ENCODE measurements at places on chromosomes 4 and X.
A peak's percentile ranks its signal among the peaks of the same experiment; 100 is the strongest.

GRCh38 chr4:35934320-35934981 lies 309.9 kb downstream of the ARAP2 start:
- peak; percentile 5 for DNase-seq

GRCh38 chrX:12378706-12379105 lies 240.4 kb downstream of the FRMPD4 start:
- DNase-seq = no peak

- no peak for DNase-seq
These were observed 33.7 kb downstream of the ARHGAP24 start for GRCh38 chr4:85508654-85509053.

- no peak for DNase-seq
These were observed 248.6 kb upstream of the JADE1 start for GRCh38 chr4:128560754-128561495.

GRCh38 chr4:40675166-40675565 lies 45.5 kb upstream of the RBM47 start:
- DNase-seq = no peak

- DNase-seq = no peak
These were observed 158.6 kb downstream of the STPG2 start for GRCh38 chr4:97984545-97985131.

- DNase-seq = no peak
These were observed 23.7 kb upstream of the MSANTD1 start for GRCh38 chr4:3225071-3225850.

- DNase-seq = no peak
These were observed 41.7 kb downstream of the KDM6A start for GRCh38 chrX:44914532-44915198.

- DNase-seq = no peak
These were observed 15.5 kb downstream of the UBA6 start for GRCh38 chr4:67685532-67685859.

DNA sequence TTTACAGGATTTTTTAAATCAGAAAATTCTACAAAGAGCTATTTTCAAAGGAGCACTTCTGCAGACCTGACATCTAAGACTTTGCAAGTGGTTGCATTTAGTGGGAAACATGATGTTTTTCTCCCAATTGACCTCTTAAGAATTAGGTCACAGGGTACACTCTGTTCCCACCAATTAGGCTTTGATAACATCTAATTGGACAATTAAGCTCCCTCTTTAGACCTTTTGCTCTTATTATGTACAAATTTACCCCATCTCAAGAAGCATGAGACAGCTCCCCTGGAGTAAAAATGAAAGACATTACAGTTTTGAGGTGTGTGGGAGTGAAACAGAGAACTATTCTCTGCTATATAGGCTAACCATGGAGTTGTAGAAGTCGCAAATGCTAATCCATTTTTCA lies 31.8 kb upstream of the AGA start:
- DNase-seq = no peak

GRCh38 chr4:179110356-179110755 lies 1668.1 kb upstream of the AGA start:
- DNase-seq = no peak

DNA sequence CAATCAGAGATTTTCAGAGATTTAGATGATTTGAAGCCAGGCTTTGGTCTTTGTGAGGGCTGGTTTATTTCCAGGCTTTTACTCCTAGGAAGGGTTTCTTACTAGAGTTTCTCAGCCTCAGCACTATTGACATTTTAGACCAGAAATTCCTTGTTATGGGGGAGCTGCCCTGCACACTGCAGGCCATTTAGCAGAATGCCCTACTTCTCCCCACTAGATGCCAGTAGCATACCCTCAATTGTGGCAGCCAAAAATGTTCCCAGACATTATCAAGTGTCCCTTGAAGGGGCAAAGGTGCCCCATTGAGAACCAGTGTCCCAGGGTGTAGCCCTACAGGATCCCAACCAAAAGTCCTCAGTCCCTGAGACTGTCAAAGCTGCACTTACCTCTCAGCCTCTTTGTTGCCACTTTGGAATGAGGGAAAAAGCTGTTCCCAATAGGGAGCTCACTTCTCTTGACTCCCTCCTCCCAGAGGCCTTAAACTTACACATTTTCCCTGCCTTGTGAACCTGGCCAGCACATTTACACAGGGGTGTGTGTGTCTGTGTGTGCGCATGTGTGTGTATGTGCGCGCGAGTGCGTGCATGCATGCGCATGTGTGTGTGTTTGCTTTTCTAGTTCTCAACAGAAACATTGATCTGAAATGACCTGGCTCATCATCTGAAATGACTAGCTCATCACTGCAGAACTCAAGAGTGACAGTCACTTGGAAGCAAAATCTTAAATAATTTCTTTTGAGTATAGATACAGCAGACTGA lies 231.4 kb downstream of the QDPR start:
- DNase-seq = no peak

- DNase-seq = no peak
These were observed 70.8 kb upstream of the GPM6A start for GRCh38 chr4:175882891-175883290.

DNA sequence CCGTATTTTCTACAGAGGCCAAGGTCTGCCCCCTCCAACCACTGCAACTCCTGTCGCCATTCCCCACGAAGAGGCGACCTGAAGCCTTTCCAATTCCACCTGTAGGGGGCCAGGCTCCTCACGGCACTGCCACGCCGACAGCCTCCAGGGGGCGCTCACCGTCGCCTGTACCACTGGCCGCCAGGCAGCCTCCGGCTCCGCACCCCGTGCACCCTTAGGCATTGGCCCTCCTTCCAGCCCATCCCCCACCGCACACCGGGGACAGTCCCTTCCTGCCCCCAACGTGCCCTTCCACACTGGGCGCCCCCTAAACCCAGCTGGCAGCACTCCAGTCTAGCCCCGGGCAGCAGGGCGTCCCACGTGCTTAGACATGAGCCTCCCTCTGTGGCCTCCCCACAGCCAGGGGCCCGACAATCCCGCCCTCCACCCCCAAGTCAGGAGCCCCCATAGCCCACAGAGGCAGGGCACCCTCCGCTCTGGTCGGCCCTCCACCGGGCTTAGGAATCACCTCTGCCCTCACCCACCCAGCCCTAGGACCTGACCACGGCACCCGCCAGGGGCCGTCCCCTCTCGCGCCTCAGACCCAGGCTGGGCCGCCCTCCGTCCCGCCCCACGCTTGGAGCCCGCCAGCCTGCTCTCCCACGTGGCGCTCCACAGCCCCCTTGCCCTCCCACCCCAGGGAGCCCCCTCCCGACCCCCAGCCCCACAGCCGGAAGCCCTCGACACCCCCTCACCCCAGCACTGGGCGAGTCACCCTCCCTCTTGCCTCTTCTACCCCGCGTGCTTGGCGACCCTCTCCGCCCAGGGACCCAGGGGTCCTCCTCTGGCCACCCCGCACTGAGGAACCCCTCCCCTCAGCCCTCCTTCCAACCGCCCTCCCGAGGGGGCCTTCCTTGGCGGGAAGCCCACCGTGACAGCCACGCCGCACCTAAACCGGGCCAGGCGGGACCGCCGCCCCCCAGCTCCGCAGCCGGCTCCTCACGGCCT lies 711 bp downstream of the PNMA6E start:
- peak; percentile 39 for DNase-seq

DNA sequence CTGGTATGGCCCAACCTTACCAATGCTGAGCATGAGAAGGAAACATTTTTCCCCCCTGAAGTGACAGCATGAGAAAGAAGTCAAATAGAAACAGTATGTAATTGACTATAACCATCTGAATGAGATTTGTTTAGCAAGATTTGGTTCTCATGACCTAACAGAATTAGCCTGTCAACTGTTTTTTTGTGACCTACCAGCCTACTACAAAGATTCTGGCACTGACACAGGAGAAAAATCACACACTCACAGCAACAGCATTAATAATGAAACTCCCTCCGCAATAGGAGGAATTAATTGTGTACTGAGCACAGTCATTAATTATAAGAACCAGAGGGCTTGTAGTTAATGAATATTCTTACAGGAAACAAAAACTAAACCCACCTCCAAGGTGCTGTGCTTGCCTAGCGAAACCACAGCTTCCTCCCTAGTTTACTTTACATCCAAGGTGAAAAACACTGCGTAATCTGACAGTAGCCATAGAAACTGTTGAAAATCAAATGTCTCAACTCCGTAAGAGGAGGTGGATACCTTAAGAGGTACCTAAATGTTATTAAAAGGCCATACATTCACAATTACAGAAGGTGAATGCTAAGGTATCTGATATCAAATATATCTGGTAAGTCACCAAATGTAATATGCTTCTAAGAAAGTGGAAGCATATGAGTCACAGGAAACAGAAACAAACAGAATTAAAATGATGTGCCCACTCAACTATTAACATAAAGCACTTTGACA lies 34.9 kb downstream of the MMRN1 start:
- peak; percentile 66 for DNase-seq

DNA sequence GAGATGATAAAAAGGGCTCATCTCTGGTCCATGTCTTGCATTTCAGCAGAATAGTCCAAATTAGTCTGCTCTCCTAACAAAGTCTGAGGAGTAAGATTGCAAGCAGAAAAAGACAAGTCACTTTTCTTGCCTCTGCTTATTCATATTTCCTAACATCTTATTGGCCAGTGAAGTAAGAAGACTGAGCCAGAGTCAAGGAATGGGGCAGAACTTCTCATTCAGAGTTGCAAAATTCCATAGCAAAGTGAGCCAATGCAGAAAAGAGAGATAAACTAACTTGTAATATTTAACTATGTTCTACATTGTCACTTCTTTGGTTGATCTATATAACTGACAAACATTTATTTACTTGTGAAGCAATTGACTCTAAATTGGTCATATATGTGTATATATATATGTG lies 2304.0 kb downstream of the ARAP2 start:
- no peak for DNase-seq

DNA sequence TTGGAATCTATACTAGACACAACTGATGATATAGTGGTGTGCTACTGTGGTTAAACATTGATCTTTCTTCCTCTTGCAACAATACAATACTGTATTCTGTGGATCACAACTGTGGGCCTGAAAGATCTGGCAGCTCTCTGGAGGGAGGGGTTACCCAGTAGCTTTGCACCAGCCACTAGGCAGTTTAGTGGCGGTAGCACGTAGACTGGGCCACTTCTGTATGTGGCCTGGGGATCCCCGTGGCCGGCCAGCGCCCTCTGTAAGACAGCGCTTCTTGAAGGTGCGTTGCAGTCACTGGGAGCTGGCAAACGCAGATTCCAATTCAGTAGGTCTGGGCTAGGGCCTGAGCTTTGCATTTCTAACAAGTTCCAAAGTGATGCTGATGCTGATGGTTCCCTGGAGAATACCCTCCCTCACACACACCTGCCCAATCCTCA lies 168.6 kb downstream of the MGST2 start:
- no peak for DNase-seq

DNA sequence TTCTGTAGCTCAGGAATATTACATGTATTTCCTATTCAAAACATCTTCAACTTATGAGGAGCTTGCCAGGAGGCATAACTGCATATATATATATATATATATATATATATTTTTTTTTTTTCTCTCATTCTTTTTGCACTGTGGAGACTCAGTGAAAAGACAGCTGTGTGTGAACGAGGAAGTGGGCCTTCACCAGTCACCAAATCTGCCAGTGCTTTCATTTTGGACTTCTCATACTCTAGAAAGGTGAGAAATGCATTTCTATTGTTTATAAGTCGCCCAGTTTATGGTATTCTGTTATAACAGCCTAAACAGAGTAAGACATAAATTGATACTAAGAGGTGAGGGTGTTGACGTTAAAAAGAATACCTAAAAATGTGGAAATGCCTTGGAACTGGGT lies 710.6 kb downstream of the TRAM1L1 start:
- no peak for DNase-seq

- peak; percentile 5 for DNase-seq
These were observed 1.6 kb upstream of the LIN54 start for GRCh38 chr4:83012200-83012686.

DNA sequence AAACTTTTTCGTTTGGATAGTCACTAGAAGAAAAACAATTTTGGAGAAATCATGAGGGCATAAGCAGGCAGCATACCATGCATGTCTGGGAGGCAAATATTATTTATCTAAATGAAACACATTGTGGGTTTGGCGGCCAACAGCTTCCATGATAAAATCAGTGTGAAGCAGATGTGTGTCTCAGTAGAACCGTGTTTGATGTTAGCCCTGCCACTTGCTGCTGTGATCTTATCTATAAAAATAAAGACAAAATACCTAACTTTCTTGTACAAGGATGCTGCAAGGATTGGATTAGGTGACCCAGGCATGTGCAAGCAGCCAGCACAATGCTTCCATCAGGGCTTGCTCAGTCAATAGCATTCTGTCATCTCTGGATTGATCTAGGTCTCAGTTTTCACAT lies 341.4 kb downstream of the PACRGL start:
- no peak for DNase-seq

GRCh38 chr4:41548305-41548880 lies 10.4 kb downstream of the LIMCH1 start:
- no peak for DNase-seq

GRCh38 chr4:135838889-135839288 lies 1637.3 kb upstream of the PABPC4L start:
- DNase-seq = no peak

- DNase-seq = no peak
These were observed 160.1 kb upstream of the GYPA start for GRCh38 chr4:144300616-144301015.

DNA sequence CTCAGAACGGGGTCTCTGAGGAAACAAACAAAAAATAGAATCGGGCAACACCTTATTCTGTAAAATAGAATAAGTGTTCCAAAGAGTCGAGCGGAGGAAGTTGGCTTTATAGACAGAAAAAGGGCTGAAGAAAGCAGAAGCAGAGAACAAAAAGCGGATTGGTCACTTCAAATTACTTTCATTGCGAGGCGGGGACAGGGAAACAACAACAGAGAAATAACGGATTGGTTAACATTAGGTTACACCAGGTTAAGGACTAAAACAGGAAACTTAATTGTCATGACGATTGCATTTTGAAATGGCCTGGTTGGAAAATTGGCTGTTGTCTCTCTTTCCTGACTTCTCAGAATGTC lies 433 bp upstream of the COQ2 start:
- peak; percentile 46 for DNase-seq

DNA sequence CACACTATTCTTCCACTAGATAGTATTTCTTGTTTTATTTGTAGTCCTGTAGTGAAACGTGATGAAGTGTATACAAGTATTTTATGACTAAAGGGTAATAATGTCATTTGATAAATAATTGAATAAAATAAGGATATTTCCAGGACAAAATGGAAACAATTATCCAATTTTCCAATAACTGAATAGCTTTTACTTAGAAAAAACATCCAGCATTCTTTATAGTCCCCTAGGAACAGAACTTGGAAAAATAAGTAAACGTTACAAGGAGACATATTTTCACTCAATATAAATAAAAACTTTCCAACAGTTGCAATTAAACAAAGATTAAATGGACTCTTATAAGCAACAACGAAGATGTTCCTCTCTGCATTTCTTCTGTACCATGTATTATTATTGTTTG lies 566.0 kb downstream of the TMA16 start:
- DNase-seq = no peak

- no peak for DNase-seq
These were observed 9.5 kb upstream of the ANKRD50 start for GRCh38 chr4:124722071-124722470.

GRCh38 chr4:11471618-11472017 lies 42.9 kb upstream of the HS3ST1 start:
- peak; percentile 67 for DNase-seq

- DNase-seq = no peak
These were observed 15.5 kb upstream of the ATOH1 start for GRCh38 chr4:93813092-93813491.

- no peak for DNase-seq
These were observed 100.8 kb downstream of the REPS2 start for GRCh38 chrX:17047224-17047623.

GRCh38 chrX:110021258-110022022 lies 18.5 kb downstream of the TMEM164 start:
- DNase-seq = no peak

- no peak for DNase-seq
These were observed 166.4 kb downstream of the TRIML1 start for GRCh38 chr4:188305690-188306089.
